ENCODE measurements at places on chromosomes 1 and 21.

- no peak for DNase-seq
Observed at GRCh38 chr1:60342569-60342968, 269.0 kb upstream of the C1orf87 start.

GRCh38 chr21:38839328-38840286, 33.9 kb downstream of the ETS2 start:
- DNase-seq: no peak

DNA sequence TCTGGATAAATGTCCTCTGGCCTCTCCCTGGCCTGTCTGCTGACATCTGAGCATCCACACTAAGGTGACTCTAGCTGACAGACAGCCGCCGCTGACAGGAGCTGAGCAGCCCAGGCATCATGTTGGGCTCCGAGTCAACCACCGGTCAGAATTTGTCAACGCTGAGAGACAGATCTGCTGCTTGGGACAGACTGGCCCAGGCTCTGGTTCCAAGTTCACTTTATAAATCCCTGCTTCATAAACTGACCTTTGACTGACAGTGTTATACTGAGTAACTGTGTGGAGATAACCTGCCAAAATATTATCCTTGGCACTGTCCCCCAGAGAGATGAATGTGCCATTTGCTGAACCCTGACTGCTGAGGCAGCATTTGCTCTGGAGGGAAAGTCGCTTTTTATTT, 616.7 kb downstream of the NPHP4 start:
- no peak for DNase-seq

- DNase-seq: no peak
Observed at GRCh38 chr1:26894263-26894662, 4.2 kb upstream of the GPN2 start.

GRCh38 chr21:45309069-45309986, 21.6 kb upstream of the POFUT2 start:
- DNase-seq: no peak

DNA sequence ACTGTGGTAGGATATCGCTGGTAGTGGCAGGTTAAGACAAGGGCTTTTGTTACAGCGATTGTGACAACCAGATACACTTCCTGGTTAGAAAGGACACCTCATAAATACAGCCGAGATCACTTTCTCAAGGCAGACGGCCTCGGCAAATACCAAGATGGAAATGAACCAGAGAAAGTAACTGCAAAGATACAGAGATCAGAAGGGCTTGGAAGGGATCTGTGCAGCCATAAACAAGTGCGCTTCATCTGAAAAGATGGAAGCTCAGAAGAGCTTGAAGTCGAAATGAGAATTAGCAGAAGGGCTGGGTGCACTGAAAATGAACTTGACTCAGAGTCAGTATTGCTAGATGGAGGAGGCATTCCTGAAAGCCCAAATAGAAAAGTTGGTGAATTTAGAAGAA, 7.1 kb downstream of the DHRS3 start:
- no peak for DNase-seq

- no peak for DNase-seq
Observed at GRCh38 chr1:109277434-109278204, 5.3 kb downstream of the PSRC1 start.

- DNase-seq: no peak
Observed at GRCh38 chr1:231315887-231316286, 21.8 kb downstream of the EXOC8 start.

GRCh38 chr1:153646672-153647345, 11.7 kb upstream of the SNAPIN start:
- DNase-seq: no peak

DNA sequence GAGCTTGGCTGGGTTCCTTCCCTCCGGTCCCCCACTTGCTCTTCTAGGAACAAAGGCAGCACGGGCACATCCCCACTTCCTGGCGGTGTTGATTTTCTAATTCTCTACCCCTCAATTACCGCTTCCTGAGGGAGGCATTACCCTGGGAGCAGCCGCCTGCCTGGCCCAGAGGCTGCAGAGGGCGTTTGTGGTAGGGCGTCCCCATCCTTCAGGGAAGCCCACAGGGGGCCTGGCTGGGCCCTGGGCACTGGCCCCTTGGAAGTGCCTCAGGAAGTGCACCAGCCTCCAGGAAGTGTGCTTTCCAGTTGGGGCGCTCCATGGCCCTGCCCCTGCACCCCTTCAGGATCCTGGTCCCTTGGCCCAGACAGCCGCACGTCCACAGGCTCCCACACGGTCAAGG, 42.1 kb upstream of the CASZ1 start:
- no peak for DNase-seq

- no peak for DNase-seq
Observed at GRCh38 chr1:4510276-4510691, 144.1 kb upstream of the AJAP1 start.
